ENCODE measurements at places on chromosomes 13 and 19.

DNA sequence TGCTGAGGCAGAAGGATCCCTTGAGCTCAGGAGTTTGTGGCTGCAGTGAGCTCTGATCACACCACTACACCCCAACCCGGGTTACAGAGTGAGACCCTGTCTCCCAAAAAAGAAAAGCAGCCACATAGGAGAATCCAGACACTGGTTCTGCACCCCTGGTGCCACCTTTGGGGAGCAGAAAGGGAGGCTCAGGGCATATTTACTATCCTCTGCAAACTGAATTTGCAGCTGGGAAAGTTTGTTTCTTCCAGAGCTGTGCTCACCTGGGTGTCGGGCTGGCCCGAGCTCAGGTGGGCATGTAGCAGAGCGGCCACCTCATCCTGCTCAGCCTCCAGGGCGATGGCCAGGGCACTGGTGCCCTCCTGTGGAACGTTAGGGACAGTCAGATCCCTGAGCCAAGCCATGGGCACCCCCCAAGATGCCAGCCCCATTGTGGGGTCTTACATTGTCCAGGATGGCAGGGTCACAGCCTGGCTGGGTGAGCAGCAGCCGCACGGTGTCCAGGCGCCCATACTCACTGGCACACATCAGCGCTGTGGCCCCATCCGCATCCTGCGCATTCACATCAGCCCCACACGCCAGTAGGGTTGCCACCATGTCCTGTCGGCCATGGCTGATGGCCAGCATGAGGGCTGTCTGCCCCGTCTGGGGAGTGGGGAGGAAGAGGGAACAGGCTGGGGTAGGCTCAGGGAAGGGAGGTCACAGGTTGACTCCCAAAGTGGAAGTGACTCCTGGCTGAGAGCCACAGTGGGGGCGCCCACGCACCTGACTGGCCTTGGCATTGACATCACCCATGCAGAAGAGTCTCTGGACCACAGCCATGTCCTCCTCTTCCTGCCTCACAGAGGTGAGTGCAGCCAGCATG, 3.1 kb downstream of the RPS28 start:
- peak; percentile 23 for DNase-seq

DNA sequence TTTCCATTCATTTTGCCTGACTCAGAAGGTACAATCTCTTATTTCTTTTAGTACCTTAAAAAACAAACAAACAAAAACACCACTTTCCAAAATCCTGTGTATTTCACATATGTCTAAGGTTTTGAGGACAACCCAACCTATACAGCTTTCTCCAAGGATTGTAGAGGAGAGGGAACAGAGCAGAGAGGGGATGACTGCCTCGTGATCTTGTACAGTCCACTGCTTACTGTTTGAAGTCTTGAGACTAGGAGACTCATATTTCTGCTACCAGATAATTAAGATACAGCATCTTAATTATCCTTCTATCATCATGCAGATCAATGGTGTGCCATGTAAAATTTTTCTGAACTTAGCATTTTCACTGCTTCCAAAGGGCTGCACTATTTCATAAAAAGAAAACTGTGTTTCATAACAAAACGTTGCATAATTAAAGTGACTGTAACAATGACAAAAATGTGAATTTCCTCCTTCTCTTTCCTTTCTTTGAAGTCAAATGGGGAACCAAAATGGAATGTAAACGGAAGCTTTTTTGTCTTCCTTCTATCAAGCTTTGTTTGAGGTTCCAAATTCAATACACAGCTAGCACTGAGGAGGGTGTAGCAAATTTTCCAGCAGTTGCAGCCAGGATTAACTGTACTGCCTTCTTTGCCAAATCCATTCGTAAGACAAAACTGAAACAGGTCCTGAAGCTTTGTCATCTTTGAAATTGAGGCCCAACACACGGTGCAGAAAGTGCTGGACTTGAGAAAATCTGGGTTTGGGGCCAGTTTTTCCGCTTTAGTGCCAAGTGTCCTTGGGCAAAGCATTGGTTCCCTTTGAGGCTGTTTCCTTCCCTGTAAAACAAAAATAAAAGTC, 34.9 kb upstream of the RCBTB2 start:
- no peak for DNase-seq

GRCh38 chr19:28349604-28350003, 863.3 kb downstream of the UQCRFS1 start:
- no peak for DNase-seq

DNA sequence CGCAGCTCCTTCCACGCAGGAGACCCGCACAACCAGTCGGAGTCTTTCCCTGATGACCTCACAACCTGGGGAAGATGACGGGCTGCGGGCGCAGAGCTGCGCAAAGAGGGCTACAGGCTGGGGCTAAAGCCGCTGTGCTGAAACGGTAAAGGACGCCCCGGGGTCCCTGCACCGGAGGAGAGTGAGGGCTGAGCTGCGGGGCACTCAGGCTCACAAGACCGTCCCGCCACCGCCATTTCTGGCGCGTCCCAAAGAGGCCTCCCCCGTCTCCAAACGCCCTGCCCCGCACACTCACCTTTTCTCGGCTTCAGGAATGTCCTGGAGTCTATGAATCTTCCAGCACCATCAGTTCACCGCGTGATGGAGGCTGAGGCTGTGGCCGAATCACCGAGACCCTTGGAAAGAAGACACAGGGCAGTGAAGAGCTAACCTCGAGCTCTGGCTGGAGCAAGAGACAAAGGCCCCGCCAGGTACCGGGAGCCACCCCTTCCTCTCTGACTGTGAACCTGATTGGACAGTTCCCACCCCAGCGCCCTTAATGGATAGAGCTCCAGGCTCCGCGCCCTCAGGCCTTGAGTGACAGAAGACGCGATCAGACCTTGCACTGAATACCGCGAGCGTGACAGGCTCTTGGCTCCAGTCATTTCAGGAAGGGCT, 41.8 kb upstream of the ZNF429 start:
- DNase-seq: peak; percentile 57

- DNase-seq: no peak
These were observed 435.8 kb upstream of the KLF12 start for GRCh38 chr13:74570046-74570445.

- peak; percentile 94 for DNase-seq
These were observed 13.3 kb upstream of the ISYNA1 start for GRCh38 chr19:18450931-18451836.

- DNase-seq: no peak
These were observed 38.1 kb downstream of the HTR2A start for GRCh38 chr13:46858776-46859175.

DNA sequence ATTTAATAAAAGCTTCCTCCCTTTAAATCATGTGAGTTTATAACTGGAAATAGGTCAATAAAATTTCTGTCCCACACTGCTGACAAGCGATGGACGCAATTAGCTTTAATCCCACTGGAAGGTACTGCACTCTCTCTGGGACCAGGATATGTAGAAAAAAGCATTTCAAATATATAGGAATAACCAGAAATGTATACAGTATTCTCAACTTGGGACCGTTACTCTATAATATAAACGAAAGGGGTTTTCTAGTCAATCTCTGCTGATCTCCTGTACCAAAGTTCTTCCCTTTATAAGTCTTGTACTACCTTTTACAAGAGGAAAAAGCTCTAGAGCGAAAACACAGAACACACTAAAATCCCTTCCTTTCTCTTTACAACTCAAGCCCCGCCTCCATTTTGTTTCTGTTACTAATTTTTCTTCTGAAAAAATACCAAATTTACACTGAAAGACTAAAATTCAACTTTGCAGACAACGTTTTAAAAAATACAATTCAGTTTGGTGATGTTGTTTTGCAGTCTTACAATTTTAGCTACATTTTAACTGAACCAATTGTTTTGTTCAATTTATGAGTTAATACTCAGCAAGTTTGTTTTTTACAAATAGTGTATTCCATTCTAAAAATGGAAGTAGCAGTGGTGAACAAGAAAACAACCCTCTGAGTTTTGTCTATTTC, 1.7 kb upstream of the USPL1 start:
- DNase-seq: no peak

- DNase-seq: peak; percentile 27
These were observed 717 bp downstream of the EEF2 start for GRCh38 chr19:3984584-3984907.

DNA sequence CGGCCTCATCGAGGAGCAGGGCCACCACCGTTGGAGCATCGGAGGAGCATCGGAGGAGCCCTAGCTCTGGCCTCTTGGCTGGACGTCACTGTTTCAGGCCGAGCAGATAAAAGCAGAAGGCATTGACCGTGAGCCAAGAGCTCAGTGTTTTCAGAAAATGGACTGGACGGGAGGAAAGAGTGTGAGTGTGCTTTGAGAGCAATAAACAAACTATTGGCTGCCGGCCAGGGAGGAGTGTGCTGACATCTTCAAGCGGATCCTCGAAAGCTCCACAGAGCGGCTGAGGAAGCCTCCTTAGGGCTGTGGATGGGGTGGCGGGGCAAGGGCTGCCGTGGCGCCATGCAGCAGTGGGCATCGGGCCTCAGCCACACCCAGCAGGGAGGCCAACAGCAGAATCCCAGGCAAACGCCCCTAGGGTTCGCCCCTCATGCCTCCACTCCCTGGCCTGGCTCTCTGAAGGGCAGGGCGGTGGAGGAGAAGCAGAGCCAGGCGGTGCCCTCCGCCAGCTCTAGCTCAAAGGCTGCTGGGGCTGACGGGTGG, 41.8 kb downstream of the IRS2 start:
- DNase-seq: no peak

DNA sequence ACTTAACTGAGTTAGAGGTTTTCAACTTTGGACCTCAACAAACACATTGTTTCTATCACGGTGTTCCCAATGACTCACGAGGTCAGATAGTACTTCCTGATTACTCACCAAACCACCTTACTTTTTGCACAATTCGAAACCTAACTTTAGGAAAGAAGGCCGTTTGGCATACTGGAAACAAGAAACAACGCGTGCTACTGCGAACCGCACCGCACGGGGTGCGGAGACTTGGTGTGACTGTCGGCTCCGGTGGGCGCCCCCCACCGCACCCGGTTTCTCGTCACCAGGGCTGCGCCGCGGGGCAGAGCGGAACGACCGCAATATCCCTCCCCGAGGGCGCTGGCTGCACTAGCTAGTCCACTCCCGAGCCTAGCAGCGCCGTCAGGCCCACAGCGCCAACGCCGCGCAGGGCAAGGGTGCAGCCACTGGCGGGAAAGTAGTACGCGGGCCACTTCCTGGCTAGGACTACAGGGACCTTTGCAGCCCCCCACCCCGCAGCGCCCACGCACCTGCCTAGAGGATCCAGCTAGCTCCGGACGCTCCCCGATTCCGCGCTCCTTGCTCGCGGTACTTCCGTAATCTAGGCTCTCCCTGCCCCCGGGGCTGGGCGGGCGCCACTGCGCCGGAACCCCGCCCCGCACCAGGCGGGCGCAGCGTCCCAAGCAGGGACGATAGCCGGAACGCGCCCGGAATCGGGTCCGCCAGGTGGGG, at the start of gene PARP4:
TSS of gene PARP4 (minus strand) at position 582 of the 711 bp plus-strand sequence. CDS start 9,002 bp downstream, outside the sequence.
- peak; percentile 70 for DNase-seq

DNA sequence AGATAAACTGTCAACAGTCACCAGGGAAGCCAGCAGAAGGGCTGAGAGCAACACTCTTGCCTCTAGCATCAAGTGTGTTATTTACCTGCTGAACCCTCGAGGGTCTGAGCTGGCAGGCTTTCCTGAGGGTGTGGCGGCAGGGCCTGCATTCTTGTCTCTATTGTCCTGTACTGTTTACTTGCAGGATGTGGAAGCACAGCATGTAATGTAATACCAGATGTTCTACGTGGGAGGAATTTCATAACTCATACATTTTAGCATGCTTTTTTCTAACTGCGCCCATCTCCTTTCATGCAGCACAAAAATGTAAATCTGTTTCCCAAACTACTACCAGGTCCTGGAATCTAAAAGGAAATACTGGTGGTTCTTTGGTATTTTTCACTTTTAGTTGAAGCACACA, 153.1 kb downstream of the RGCC start:
- DNase-seq: no peak

DNA sequence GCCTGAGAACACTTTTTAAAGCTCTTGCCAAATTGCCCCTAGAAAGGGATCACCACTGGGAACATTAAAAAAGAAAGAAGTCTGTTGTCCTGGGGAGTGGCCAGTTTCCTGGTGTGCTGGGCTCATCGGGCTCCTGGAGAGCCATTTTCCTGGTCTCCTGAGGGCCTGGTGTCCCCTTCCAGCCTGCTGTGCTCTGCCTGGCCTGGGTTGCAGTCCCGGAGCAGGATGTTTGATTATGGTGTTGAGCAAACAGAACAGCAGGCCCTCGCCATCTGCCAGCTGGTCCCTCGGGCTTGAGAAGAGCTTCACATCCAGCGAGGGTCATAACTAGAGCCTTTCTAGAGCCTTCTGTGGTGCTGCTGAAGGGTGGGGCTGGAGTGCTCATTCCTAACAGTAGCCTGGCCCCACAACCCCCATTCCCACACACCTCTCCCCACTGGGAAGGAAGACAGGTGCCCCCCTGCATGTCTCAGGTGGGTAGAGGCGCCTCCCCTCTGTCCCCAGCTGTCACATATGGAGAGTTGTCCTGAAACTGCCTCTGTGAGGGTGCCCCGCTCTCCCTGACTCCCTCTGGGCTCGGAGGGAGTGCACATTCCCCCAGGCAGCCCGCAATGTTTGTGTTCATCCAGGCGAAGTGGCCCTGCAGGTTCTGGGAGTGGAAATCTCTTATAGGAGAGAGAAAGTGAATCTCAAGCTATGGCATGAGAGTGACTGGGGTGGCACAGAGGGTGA, 151.1 kb downstream of the SIPA1L3 start:
- no peak for DNase-seq
